Fibroblast of skin of back (primary cell): ENCODE measurements at places on chromosomes 6 and 20.

- peak; percentile 96 for DNase-seq
Observed at GRCh38 chr6:77034161-77034560, 429.1 kb downstream of the HTR1B start.

GRCh38 chr20:54074511-54074910, 4.1 kb upstream of the BCAS1 start:
- no peak for DNase-seq

DNA sequence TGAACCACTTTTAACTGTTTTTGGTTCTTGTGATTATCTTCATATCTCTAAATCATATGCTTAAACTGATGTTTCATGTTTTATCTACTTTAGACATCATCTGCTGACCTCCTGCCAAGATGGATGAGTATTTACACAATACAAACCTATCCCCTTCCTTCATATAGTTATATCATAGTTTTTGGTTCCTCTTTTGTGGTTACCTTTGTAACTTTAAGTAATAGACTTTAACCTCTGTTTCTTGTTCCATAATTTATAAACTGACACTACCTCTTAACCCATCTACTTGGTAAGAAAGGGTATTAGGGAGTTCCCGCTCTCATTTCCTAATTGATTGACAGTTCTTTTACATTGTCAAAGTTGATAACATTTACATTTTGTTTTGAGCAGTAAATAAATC, 11.9 kb downstream of the PCMT1 start:
- no peak for DNase-seq

DNA sequence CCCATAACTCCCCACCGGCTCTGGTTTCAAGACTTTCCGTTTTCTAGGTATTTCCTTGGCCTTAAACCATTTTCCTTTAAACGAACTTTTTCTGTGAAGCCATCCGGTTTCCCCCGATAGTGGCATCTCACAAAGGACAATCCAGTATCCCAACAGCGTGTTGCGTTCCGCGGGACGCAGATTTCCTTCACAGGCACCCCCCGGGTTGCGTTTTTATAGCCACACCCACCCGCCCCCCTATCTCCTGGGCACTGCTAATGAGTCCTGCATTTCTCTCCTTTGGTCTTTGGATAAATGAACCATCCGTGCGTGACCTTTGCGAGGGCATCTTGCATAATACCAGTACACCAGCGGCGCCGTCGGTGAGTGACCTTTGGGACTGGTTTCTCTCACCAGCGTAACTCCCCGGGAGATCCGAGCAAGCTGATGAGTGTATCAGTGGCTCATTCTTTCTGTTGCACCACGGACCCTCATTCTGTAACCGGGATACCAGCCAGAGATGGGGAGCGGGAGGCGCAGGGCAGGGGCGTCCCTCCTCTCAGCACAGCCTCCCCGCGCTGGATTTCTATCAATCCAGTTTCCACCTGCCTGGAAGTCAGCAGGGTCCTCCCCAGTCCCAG, 586 bp upstream of the NQO2 start:
- peak; percentile 72 for DNase-seq

GRCh38 chr20:23515250-23515939, 24.5 kb downstream of the CST8 start:
- no peak for DNase-seq

DNA sequence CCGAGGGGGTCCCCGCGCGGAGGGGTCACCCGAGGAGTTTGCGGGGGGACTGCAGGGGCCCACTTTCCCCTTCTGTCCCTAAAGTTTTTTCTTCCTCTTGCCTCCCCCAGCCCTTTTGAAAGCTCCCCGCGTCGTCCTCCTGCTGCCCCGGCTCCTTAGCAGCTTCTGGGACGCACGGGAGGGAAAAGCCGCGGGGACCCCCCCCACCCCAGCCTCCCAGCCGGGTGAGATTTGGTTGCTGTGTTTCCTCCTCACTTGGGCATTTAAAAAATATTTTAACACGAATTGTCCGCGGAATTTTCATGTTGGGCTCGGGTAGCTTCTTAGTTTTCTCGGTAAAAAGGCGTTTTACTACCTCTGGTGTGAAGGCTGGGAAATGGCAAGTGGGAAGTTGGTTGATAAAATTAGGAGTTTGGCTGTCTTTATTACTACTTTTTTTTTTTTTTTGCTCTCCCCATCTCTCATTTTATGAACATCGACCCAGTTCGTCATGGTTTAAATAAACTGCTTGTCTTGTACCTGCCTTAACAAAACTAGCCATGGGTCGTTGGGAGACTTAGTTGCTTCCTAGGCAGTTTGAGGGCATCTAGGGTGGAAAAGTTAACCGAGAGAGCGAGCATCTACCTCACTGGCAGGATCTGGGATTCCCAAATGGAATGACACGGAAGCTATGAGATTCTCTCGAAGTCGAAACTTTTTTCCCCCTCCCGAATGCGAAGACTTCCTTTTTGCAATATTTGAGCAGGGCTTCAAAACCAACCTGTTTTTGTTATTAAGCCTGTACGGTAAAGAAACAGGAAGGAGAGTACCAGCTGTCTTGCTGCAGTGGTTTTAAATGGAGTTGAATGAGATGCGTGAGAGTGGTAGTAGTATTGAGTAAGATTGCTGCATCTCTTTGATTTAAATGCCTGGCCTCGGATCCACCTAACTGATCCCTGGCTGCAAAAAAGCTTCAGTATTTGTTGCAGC, 868 bp downstream of the NCOA3 start:
- peak; percentile 43 for DNase-seq

DNA sequence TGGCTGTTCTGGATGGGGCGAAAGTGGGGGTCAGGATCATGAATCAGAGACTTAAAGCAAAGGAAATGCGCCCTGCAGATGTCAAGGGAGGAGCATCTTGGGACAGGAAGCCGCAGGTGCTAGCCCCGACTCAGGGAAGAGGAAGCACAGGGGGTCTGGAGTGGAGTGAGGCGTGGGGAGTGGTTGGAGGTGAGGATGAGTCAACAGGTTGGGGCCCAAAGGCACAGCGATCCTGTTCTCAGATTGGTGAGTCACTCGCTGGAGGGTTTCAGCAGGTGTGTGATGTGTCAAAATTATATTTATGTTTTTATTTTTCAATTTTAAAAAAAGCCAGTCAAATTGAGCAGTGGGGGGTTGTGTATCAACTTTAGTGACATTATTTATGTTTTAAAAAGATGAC, 19.0 kb downstream of the PACSIN1 start:
- no peak for DNase-seq

DNA sequence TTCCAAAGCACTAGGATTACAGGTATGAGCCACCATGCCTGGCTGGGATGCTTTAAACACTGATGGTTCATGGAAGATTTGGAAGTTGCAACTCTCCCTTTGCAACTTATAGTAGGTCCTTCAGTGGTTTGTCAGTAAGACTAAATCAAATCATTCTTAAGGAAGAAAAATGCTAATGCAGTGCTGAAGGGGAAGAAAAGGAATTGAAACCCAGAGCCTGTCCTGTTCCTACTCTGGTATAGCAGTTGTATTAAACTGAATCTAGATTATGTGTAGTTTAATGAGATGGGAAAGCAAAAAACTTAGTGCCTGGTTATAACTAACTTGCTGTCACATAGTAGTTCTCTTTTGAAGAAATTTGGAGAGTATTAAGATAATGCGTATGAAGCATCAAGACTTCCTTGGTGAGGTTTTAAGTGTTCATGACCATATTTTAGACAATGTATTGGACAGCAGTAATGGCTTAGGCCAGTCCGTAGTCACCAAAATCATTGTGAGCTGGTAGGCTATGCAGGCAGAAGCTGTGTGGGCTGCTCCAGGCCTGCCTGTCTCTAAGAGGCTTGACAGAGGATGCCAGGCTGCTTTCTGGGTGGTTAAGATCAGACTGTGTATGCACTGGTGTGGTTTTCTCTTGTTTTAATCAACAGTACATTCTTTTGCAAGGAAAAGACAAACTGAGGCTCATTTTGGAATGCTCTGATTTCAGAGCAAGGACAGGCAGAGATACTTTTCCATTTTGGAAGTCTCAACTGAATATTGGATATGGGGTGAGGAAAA, 14.0 kb downstream of the PAQR8 start:
- no peak for DNase-seq

- DNase-seq = peak; percentile 81
Observed at GRCh38 chr6:30722280-30723112, 2.3 kb downstream of the TUBB start.

GRCh38 chr6:1894954-1895353, 285.2 kb downstream of the FOXC1 start:
- DNase-seq = no peak

GRCh38 chr20:400128-400453, 8.0 kb upstream of the RBCK1 start:
- no peak for DNase-seq

GRCh38 chr6:43171707-43172103, 636 bp downstream of the SRF start:
- DNase-seq = no peak

DNA sequence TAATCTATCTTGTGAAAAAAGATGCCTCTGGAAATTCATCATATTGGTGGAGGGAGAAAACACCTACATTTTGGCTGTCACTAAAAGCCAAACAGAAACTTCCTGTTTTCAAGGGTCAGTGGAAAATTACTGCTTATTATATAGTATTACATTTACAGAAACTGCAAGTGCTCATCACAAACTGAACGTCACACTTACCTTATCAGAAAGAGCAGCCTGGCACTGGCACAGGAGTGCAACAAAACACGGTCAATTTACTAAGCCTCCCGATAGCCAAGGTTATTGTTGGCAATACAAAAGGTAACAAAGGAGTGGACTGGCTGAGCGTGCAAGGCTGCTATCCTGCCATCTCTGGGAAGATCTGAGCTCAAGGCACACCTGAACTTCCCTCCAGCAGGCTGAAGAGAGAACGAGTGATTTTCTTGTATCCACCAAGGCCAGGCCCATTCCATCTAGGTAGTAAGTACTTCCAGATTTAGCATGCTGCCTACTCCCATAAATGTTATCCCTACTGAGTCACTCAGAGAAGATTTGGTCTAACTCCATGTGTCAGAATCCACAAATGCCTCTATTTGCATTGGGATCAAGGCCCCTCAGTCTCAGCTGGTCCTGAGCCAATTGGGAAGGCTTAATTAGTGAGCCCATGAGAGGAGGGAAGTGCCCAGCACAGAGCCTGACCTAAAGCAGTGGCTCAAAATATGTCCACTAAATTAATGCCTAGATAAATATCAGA, 399.8 kb downstream of the BTBD9 start:
- peak; percentile 70 for DNase-seq

GRCh38 chr6:37493661-37493995, 6.1 kb downstream of the CCDC167 start:
- DNase-seq = no peak

DNA sequence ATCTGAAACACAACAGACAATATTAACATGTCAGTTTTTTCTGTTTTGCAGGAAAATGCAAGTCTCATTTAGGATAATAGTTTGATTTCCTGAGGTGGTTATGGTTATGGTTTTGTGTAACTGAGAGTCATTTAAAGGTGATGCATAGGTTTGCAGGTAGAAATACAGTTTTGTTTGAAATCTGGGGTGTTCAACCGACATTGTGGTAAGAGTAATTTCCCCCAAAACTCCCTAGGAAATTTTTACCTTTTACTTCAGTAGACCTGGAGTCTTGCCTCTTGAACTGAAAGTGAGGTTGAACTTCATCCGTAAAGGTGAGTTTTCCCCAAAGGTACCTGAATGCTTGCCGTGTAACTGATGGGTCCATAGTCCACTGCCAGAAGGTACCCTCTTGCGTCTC, 71.4 kb downstream of the JARID2 start:
- DNase-seq = no peak

DNA sequence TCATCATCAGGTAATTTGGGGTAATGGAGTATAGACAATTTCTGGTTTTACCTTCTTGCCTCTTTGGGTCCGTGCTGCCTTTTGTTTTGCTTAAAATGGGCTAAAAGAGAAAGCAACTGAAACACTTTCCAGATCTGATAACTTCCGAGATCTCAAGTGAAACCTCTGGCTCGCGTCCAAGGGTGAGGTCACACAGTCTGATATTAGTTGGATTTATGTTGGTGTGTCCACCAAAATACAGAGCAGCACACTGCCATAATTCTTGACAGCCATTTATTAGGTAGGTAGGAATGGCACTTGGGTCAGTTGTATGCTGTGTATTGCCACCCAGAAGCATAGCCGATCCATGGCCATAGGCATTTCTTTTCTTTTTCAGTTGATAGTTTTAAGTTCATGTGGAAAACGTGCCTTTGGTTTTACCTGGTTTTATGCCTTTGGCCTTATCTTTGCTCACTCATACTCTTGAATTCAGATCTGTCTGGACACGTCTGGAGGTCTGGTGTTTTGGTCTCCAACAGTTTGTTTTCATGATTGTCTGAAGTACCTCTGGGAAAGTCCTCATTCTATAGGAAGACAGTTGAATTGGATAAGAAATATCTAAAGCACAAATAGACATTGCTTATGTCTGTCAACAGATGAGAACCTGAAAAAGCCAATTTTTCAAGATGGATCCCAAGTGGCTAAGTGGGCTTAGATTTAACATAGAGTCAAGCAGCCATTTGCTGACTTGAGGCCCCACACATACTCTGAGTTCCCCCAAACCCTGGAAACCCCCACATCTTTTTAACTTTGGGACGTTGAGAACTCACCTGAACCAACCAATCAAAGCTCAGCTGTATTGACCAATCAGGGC, 320.8 kb downstream of the SOX4 start:
- peak; percentile 9 for DNase-seq
